Activated CD8-positive, alpha-beta T cell treated with anti-CD3 and anti-CD28 coated beads for 36 hours (primary cell): ENCODE measurements at places on chromosomes 16 and 17. TPM values are rescaled to one million over a fixed set of nuclear protein-coding genes. Genes with fewer than 3 reads are reported as not detected.

DNA sequence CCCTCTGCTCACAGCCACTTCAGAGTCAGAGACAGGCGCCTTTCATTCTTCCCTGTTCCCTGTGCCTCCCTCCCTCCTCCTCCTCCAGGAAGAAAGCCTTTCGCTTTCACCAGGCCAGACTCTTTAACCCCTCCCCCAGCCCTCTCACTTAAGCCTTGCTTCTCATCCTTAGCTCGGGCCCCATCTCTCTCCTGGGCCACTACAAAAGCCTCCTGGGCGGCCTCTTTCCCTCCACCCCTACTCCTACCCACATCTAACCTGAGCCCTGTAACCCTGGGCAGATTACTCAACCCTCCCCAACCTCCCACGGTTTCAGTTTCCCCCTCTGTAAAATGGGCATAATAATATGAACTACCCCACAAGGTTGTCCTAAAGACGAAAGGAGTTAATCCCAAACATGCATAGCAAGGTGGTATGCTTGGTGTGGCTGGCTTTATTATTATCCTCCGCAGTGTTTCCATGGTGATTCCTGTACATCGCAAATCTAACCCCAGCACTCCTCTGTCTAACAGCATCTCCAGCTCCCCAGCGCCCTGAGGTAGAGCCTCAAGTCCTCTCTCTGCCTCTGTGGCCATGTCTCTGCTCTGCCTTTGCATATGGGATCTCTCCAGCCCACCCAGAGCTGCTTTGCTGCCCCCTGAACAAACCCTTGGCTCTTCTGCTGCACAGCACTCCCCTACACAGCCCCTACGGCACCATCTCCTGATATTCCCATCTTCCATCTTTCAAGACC, 17.7 kb downstream of the PIMREG start:
- no peaks in the 10 kb centered on the region for H3K27me3 ChIP-seq
- H3K27ac ChIP-seq = no peak overlapping the region
- no peak overlapping the region for H3K4me3 ChIP-seq
- H3K36me3 ChIP-seq = no peaks in the 10 kb centered on the region

DNA sequence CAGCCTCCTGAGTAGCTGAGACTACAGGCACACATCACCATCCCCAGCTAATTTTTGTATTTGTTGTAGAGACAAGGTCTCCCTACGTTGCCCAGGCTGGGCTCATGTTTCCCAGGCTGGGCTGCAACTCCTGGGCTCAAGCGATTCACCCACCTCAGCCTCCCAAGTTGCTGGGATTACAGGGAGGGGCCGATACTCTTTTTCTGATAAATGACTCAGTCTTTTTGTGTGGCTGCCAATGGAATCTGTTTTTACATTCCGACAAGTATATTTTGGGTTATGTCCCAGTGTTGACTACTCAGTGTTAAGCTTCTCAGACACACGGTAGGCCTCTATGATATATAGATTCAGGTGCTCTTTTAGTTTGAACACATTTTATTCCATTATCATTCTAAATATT, 58.1 kb downstream of the SLFN11 start:
- peaks cover 3% of the 10 kb centered on the region for H3K36me3 ChIP-seq
- H3K27ac ChIP-seq = no peak overlapping the region
- no peaks in the 10 kb centered on the region for H3K27me3 ChIP-seq
- peaks cover 49% of the 10 kb centered on the region for H3K4me1 ChIP-seq
- DNase-seq = no peak

- no peak for DNase-seq
- peaks cover 65% of the 10 kb centered on the region for H3K36me3 ChIP-seq
- H3K4me3 ChIP-seq = no peak overlapping the region
- peaks cover 59% of the 10 kb centered on the region for H3K4me1 ChIP-seq
- H3K27me3 ChIP-seq = no peaks in the 10 kb centered on the region
These were observed 29.3 kb downstream of the HIC1 start for GRCh38 chr17:2084036-2084765.

- no peaks in the 10 kb centered on the region for H3K36me3 ChIP-seq
- H3K27ac ChIP-seq = no peak overlapping the region
- peaks cover 11% of the 10 kb centered on the region for H3K4me1 ChIP-seq
- no peak overlapping the region for H3K4me3 ChIP-seq
These were observed 99.4 kb downstream of the CCT6B start for GRCh38 chr17:34861864-34862263.

- no peaks in the 10 kb centered on the region for H3K4me1 ChIP-seq
- H3K36me3 ChIP-seq = no peaks in the 10 kb centered on the region
- DNase-seq = no peak
- peaks cover 15% of the 10 kb centered on the region for H3K27me3 ChIP-seq
- H3K27ac ChIP-seq = no peak overlapping the region
These were observed 217.5 kb downstream of the SOX9 start for GRCh38 chr17:72338304-72338703.

The NRN1L gene
- total RNA-seq = not detected

- H3K4me3 ChIP-seq = no peak overlapping the region
- H3K27me3 ChIP-seq = no peaks in the 10 kb centered on the region
- DNase-seq = no peak
- H3K4me1 ChIP-seq = no peaks in the 10 kb centered on the region
- no peaks in the 10 kb centered on the region for H3K36me3 ChIP-seq
These were observed 105.0 kb upstream of the MON1B start for GRCh38 chr16:77085981-77086380.

- no peaks in the 10 kb centered on the region for H3K4me1 ChIP-seq
- H3K27me3 ChIP-seq = no peaks in the 10 kb centered on the region
- H3K27ac ChIP-seq = peak overlapping the region; percentile 42
- peaks cover 62% of the 10 kb centered on the region for H3K36me3 ChIP-seq
These were observed 36.2 kb downstream of the SETD6 start for GRCh38 chr16:58551496-58551895.

The COQ7 gene
- 16.9 TPM for total RNA-seq

The SLC5A11 gene
- 0.18 TPM for total RNA-seq

DNA sequence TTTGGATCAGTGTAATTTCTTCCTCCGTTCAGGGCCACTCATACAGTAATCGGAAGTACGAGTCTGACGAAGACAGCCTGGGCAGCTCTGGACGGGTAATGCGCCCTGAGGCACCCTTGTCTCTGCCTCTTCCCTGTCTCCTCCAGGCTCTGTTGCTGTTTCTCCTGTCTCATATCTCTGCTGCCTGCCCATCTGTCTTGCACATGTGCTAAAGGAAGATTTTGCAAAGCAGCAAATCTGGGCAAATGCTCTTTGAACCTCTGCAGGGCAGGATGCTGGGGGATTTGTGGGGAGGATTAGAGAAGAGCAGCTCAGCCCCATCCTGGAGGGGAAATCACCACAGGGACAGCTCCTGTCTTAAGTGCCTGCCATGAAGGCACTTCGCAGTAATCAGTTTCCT, 32.4 kb upstream of the POLR3E start:
- H3K27ac ChIP-seq = no peak overlapping the region
- H3K27me3 ChIP-seq = no peaks in the 10 kb centered on the region
- peaks cover 18% of the 10 kb centered on the region for H3K4me1 ChIP-seq
- DNase-seq = no peak

The SLC16A11 gene
- total RNA-seq = 3.4 TPM

GRCh38 chr17:60345233-60345632, 46.7 kb downstream of the USP32 start:
- peaks cover 31% of the 10 kb centered on the region for H3K36me3 ChIP-seq
- no peak overlapping the region for H3K27ac ChIP-seq
- no peaks in the 10 kb centered on the region for H3K27me3 ChIP-seq
- peaks cover 2% of the 10 kb centered on the region for H3K4me1 ChIP-seq

- H3K27ac ChIP-seq = no peak overlapping the region
- no peaks in the 10 kb centered on the region for H3K36me3 ChIP-seq
- no peaks in the 10 kb centered on the region for H3K27me3 ChIP-seq
- H3K4me1 ChIP-seq = no peaks in the 10 kb centered on the region
- DNase-seq = no peak
These were observed 34.6 kb downstream of the TSC2 start for GRCh38 chr16:2082171-2082982.

The PPY gene
- not detected for total RNA-seq

The FKBP10 gene
- total RNA-seq = 1.2 TPM
